ENCODE measurements at places on chromosomes 16 and 17.

DNA sequence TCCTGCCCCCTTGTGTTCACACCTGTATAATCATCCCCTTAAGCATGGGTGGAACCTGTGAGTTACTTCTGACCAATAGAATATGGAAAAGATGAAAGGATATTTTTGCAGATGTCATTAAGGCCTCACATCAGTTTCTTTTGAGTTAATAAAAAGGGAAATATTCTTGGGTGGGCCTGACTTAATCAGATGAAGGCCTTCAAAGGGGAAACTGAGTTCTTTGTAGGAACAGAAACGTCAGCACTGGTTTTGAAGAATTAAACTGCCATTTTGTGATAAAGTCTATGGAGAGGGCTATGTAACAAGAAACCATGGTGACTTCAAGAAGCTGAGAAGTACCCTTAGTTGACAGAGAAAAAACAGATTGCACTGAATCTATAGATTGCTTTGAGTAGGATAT lies 168.7 kb upstream of the CNTNAP4 start:
- DNase-seq, result no peak

- no peak for DNase-seq
These were observed 23.2 kb downstream of the MAP3K14 start for GRCh38 chr17:45293413-45294211.

DNA sequence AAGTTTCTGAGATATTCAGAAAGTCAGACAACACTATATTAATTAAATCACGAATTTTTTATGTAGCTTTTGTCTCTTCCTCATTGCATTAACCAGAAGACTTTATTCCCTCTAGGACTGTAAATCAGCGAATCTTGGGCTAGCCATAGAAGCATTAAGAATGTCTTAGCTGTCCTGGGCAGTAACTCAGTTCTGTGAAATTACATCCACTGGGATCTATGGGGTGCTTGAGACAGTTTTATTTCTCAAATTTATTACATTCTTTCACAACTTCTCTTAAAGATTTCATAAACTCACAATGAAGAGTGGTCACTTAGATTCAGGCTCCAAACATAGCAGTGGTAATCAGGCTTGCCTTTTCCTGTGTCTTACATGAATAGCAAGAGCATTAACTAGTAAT lies 1153.4 kb downstream of the CDH8 start:
- no peak for DNase-seq

GRCh38 chr17:34998205-34998604 lies 17.9 kb downstream of the LIG3 start:
- DNase-seq, result peak; percentile 77

DNA sequence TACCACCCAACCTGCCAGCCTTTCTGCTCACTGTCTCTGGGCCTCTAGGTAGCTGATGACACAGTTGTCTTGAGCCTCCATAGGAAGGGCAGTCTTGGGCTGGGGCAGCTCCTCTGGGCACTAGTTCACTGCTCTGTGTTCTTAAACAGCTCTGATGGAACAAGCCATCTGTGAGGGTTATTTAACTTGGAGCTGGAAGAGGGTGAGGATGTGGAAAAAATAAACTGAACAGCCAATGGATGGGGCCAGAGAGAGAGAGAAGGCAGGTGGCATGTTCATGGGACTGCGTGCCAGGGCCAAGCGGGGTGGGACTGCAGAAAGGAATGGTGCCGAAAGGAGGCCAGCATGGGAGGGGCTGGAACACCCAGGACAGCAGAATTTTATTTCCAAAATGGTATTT lies 52.6 kb downstream of the HIC1 start:
- DNase-seq, result no peak

- no peak for DNase-seq
These were observed 54.1 kb downstream of the CES1 start for GRCh38 chr16:55778757-55779156.

GRCh38 chr16:58158725-58159124 lies 29.5 kb upstream of the CFAP20 start:
- DNase-seq, result no peak

Measured in activated naive CD4-positive, alpha-beta T cell treated with anti-CD3 and anti-CD28 coated beads, Interleukin-2, amount 50 U/mL, for 16 hours (primary cell).